OCI-LY7 (cell line): ENCODE measurements at places on chromosomes 3 and 15. TPM values are rescaled to one million over a fixed set of nuclear protein-coding genes. Genes with fewer than 3 reads are reported as not detected.

Gene PROS1
- total RNA-seq, result not detected in 2 replicates

Gene CNTN4
- not detected in 2 replicates for total RNA-seq

Gene GPR27
- total RNA-seq, result not detected in 2 replicates

Gene TLR9
- total RNA-seq, result 3.7 and 9.0 TPM in 2 replicates

Gene ITPKA
- total RNA-seq, result not detected in 2 replicates

Gene SLC28A2
- total RNA-seq, result not detected in 2 replicates

Gene CCDC50
- 43.9 and 54.3 TPM in 2 replicates for total RNA-seq

Gene ZIC4
- not detected in 2 replicates for total RNA-seq

Gene NUP210
- total RNA-seq, result 231 and 232 TPM in 2 replicates

Gene ARRDC4
- total RNA-seq, result not detected in 2 replicates

Gene MESP2
- total RNA-seq, result not detected in 2 replicates

Gene FETUB
- not detected in 2 replicates for total RNA-seq

Gene HHATL
- not detected in 2 replicates for total RNA-seq

Gene AHSG
- not detected in 2 replicates for total RNA-seq

Gene PCNP
- total RNA-seq, result 153 and 162 TPM in 2 replicates

Gene TIMP4
- not detected in 2 replicates for total RNA-seq

Gene HSPBAP1
- 18.6 and 21.2 TPM in 2 replicates for total RNA-seq

Gene FBXW12
- total RNA-seq, result 0.37 and 0.44 TPM in 2 replicates

Gene CLRN1
- not detected in 2 replicates for total RNA-seq

Gene CIDEC
- total RNA-seq, result not detected in 2 replicates

Gene C3orf85
- total RNA-seq, result not detected in 2 replicates

Gene RPL14
- 2,858 and 3,153 TPM in 2 replicates for total RNA-seq

Gene CLSTN2
- not detected in 2 replicates for total RNA-seq

Gene SOX14
- total RNA-seq, result not detected in 2 replicates

Gene GPR87
- not detected in 2 replicates for total RNA-seq

Gene PIF1
- 112 and 126 TPM in 2 replicates for total RNA-seq

Gene GRK7
- not detected in 2 replicates for total RNA-seq

Gene ATR
- total RNA-seq, result 36.0 and 49.5 TPM in 2 replicates

Gene KLF13
- total RNA-seq, result 62.6 and 63.2 TPM in 2 replicates

Gene NR2E3
- not detected in 2 replicates for total RNA-seq

Gene COL6A6
- not detected in 2 replicates for total RNA-seq

Gene EXD1
- total RNA-seq, result not detected in 2 replicates

Gene GOLGA8T
- total RNA-seq, result not detected in 2 replicates
